ENCODE measurements at places on chromosomes 3 and 15.

- no peak for DNase-seq
These were observed 50.4 kb upstream of the SYN2 start for GRCh38 chr3:11953778-11954177.

- DNase-seq = no peak
These were observed 97.8 kb downstream of the SQOR start for GRCh38 chr15:45732662-45733061.

GRCh38 chr3:160454995-160455394, 5.4 kb upstream of the TRIM59 start:
- DNase-seq = no peak

GRCh38 chr3:112640930-112641801, at the start of gene CCDC80:
Gene CCDC80, minus strand, starts transcription at chr3:112641143. Its CDS starts 1,238 bp downstream, at chr3:112639905.
- DNase-seq = no peak

- no peak for DNase-seq
These were observed 9.0 kb upstream of the APBA2 start for GRCh38 chr15:28876845-28877185.

DNA sequence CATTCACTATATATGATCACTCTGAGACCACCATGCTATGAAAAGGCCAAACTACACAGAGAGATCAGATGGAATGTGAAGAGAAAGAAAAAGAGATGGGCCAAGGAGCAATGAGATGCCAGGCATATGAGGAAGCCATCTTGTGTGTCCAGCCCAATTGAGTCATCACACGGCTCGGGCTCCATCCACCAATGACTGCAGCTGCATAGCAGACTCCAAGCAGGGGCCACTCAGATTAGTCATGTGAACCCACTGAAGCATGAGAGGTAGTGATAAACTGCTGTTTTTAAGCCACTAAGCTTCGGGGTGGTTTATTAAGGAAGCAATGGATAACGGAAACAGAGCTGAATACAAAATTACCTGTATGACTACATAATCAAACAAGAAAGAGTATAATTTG, 185.9 kb downstream of the SUCLG2 start:
- DNase-seq = no peak

GRCh38 chr3:43423142-43423541, 136.8 kb downstream of the SNRK start:
- no peak for DNase-seq
